Ureter (tissue), 1 donor: ENCODE measurements at places on chromosomes 6 and 20. TPM values are rescaled to one million over a fixed set of nuclear protein-coding genes. Genes with fewer than 3 reads are reported as not detected.

Gene PI16
- total RNA-seq = 15.4 TPM

Gene DEFB115
- total RNA-seq = not detected

Gene MDN1
- 51.2 TPM for total RNA-seq

Gene UST
- total RNA-seq = 30.9 TPM

Gene METTL24
- 8.1 TPM for total RNA-seq

Gene ZNF334
- total RNA-seq = 18.7 TPM

Gene GPX6
- not detected for total RNA-seq

Gene COL21A1
- total RNA-seq = 9.3 TPM

Gene C6orf58
- 0.55 TPM for total RNA-seq

Gene PLN
- total RNA-seq = 89.3 TPM

Gene ZC3H12D
- 2.4 TPM for total RNA-seq

Gene SEMG1
- total RNA-seq = not detected
